SK-N-SH treated with all-trans-retinoic acid at 6 μM for 48 hours (cell line): ENCODE measurements at places on chromosomes 11 and 22.

DNA sequence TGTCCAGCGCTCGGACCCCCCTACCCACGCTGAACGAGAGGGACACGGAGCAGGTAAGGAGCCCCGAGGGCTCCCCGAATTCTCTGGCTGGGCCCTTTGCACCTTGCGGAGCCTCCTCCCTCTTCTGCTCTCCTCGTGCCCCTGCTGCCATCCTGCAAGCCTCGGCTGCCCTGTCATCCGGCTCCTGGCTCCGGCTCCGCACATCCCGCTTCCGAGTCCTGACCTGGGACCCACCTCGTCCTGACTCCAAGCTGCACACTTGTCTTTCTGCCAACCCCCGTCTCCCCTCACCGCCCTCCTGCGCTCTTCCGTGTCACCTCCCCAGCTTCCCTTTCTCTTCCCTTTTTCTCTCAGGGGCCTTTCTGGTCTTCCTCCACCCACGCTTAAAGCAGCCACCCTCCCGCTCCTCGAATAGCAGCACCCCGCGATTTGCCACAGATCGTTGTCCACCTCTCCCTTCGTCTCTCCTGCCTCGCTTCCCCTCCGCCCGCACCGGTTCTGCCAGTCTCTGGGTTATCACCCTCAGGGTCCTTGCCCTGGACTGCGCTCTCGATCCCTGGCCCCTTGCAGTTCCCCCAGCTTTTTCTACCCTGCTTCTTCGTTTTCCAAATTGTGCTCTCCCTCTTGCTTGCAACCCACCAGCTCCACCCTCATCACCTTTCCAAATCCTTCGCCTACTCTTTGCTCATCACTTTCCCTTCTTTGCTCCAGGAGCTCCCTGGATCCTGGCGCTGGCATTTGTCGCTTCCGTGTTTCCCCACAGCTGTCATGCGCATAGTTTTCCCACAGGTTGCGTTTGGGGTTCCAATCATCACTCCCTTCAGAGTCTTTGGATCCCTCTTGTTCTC lies 822 bp downstream of the MARK2 start:
- no peak for ATAC-seq

DNA sequence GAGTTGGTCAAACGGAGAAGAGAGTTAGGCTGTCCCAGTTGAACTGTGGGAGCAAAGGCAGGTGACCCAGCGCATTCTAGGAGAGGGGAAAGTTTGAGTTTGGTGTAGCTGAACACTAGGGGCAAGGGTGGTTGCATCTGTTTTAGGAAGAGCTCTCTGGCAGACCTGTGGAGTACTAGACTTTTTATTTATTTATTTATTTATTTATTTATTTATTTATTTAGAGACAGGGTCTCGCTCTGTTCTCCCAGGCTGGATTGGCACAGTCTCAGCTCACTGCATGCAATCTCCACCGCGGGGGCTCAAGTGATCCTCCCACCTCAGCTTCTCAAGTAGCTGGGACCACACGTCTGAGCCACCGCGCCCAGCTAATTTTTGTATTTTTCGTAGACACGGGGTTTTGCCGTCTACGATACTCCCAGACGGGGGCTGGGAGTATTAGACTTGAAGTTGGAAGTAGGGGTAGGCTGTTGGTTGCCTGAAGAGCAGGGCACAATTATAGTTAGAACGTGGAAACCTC lies 950 bp upstream of the ACER3 start:
- no peak for ATAC-seq

- no peak; the same call in 2 of the 3 replicates for ATAC-seq
Measured at GRCh38 chr11:36306888-36307287, 10.8 kb downstream of the PRR5L start.

DNA sequence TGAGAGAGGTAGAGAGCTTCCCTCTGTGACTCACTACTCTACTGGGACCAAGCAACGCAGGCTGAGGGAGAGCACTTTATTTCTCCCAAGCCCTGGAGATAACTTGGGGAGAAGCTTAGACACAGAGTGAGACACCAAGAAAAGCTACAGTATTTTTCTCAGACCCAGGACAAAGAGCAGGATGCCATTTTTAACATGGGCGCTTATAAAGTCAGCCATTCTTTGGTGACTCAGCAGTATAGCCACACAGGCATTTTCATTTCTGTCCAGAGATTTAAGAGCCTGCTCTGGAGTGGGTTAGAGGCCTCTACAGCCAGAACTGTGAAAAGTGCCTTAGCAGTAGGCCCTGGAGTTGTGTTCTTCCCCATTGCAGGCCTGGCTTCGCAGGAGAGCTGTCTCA lies 55.0 kb upstream of the GLYAT start:
- ATAC-seq, result no peak

GRCh38 chr22:31367426-31367825 lies 21.3 kb upstream of the PATZ1 start:
- no peak for ATAC-seq

GRCh38 chr11:12677131-12677530 lies 2.9 kb downstream of the TEAD1 start:
- peak; percentile 13; the same call in 2 of the 3 replicates for ATAC-seq

DNA sequence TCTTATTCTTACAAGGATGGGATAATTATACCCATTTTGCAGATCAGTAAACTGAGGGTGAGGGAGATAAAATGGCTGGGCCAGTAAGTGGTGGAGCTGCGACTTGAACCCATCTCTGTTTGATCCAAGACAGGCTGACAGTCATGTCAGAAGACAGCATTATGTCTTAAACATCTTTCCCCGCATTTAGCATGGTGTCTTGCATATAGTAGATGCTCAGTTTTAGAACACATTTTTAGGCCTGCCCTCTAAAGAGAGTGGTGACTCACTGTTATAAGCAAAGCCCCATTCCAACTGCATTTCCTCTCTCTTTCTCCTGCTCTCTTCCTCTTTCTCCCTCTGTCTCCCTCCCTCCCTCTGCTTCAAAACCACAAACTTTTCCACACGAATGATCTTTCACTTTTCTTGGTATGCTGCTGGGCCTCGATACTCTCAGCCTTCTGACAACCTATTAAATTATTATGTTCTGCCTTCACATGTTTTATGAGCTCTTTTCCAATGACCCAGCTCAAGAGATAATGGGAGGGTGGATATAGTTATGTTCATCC lies 25.2 kb downstream of the CWC15 start:
- peak; percentile 80 for ATAC-seq

DNA sequence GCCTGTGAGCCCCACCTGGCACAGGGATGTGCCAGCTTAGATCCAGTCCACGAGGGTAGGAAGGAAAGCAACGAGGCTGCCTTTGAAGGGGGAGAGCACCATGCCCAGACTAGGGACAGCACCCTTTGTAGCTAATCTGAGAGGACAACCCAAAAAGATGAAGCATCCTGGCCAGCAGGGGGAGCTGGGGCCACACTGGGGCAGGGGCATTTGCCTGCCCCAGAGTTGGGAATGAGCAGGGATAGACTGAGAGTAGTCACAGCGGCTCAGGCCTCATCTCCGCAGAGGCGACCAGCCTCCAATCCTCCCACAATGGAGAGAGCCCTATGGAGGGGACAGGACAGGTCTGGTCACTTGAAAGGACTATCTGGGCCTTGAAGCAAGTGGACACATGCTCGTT lies 16.4 kb downstream of the LMO1 start:
- ATAC-seq, result 0 out of 3 replicates have a peak, but pooled peaks have one; percentile 26

GRCh38 chr22:33380789-33381530 lies 322.8 kb upstream of the SYN3 start:
- ATAC-seq, result no peak

GRCh38 chr22:20354238-20354975 lies 34.5 kb upstream of the DGCR6L start:
- no peak for ATAC-seq

DNA sequence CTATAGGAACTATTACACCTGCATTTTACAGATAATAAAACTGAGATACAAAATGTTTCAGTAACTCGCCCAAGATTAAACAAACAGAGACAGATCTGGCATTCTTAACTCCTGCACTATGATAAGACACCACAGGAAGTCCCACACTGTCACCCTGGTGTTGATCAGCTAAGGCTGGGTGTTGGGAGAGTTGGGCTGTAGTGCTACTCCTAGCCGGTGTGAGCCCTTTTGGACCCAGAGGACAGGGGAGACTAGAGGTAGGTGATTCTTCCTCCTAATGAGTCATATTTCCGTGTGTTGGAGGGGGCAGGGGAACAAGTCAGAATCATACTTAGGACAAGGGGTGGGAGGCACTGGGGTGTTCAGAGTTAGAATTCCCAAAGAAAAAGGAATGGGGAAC lies 353.2 kb upstream of the TENM4 start:
- ATAC-seq, result no peak

- ATAC-seq, result no peak
Measured at GRCh38 chr11:23502826-23503225, 642.6 kb upstream of the CCDC179 start.

DNA sequence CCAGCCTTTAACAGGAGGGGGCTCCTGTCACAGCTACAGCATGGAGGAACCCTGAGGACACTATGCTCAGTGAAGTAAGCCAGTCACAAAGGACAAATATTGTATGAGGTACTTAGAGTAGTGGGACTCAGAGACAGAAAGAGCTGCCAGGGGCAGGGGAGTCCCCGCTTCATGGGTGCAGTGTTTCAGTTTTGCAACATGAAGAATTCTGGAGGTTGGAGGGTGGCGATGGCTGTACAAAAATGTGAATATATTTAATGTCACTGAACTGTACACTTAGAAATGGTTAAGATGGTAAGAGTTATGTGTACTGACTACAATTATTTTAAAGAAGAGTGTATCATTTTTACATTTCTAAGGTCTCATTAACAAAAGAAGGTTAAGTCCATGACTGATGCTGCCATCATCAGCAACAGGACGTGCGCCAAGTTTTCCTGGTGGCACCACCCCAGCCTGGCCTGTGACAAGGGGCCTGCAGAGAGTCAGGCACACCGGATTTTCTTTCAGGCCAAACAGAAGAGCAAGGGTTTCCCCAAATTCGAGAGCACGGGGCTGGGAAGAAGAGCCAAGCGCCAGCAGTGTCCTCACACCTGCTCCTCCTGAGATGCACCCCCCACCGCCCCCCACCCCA lies 22.1 kb downstream of the YPEL1 start:
- ATAC-seq, result no peak; the same call in 2 of the 3 replicates

GRCh38 chr22:33426451-33426850 lies 368.3 kb upstream of the SYN3 start:
- no peak for ATAC-seq

GRCh38 chr22:36463783-36464184 lies 17.7 kb downstream of the TXN2 start:
- no peak for ATAC-seq

GRCh38 chr11:63609536-63609935 lies 4.7 kb downstream of the PLAAT3 start:
- ATAC-seq, result no peak

GRCh38 chr11:71964641-71965040 lies 34.1 kb upstream of the IL18BP start:
- ATAC-seq, result no peak

DNA sequence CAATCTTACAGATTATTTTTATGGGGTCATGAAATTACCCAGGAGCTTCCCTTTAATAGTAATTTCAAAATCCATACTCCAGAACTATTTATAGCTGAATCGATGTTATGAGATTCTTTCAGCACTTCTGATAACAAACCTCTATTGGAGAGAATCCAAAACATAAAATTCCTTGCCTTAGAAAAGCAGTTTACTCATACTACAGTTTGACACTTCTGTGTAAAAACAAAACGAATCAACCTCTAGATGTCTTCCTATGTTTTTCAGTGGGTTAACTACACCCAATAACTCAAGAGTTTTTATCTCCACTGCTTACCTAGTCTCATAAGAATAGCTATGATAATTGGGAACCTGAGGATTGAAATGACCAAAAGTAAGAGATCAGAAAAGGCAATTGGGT lies 35.6 kb downstream of the KIF18A start:
- ATAC-seq, result no peak

GRCh38 chr11:33157103-33158027 lies 3.9 kb downstream of the CSTF3 start:
- no peak for ATAC-seq

DNA sequence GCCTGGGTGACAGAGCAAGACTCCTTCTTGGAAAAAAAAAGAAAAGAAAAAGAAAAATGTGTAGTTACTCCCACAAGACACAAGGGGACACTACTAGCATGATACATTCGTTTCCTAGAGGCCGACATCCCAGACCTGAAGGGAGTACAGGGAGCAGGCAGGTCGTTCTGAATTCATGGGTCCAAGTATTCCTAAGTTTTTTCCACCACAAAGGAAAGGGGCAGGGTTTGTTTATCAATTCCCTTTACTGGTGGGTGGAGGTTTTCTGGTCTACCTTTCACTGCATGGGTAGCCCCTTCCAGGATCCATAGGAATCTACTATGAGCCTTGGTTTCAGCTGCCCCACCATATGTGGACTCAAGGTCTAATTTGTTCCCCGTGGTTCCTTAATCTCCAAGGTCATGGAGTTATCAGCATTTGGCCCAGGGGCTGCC lies 11.8 kb downstream of the TIGD3 start:
- ATAC-seq, result peak; percentile 88

GRCh38 chr11:15228331-15228849 lies 113.7 kb downstream of the INSC start:
- ATAC-seq, result no peak

GRCh38 chr22:33271390-33272161 lies 213.4 kb upstream of the SYN3 start:
- ATAC-seq, result no peak

- no peak for ATAC-seq
Measured at GRCh38 chr22:50339945-50340879, 2.9 kb upstream of the PPP6R2 start.

GRCh38 chr11:105577641-105578040 lies 32.2 kb upstream of the GRIA4 start:
- ATAC-seq, result 0 out of 3 replicates have a peak, but pooled peaks have one; percentile 31

DNA sequence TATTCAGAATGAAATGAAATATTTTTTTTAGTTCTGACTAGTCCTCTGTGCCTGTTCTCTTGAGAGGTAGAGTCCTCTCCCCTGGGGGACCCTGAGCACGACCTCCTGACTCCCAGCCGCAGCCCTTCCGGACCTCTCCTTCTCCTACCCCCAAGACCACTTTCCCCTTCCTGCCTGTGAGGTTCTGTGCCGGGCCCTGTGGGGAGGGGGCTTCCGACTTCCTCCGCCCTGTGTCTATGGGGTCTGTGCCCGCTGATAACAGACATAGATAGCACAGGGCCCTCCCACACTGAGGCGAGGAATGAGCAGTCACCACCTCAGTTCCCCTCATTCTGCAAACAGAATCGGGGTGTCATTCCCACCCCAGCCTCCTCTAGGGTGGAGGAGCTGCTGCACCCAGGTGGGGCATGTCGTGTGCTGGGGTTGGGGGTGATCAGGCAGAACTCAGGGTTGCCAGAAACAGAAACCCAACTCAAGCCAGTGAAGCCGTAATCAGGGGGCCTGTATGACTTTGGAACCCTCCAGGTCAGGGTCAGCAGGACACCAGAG lies 11.9 kb upstream of the PKP3 start:
- ATAC-seq, result no peak

- peak; percentile 88 for ATAC-seq
Measured at GRCh38 chr22:32528984-32529982, 54.7 kb downstream of the FBXO7 start.

- no peak for ATAC-seq
Measured at GRCh38 chr11:86176165-86176884, 68.2 kb upstream of the EED start.

- ATAC-seq, result no peak
Measured at GRCh38 chr11:110089617-110090282, 3.4 kb upstream of the ZC3H12C start.
